Activated CD8-positive, alpha-beta T cell treated with anti-CD3 and anti-CD28 coated beads for 36 hours (primary cell): ENCODE measurements at places on chromosomes 13 and 19.

GRCh38 chr13:111611651-111612050 is 291.2 kb downstream of the TEX29 start:
- no peaks in the 10 kb centered on the region for H3K27me3 ChIP-seq
- H3K4me1 ChIP-seq: peaks cover 2% of the 10 kb centered on the region
- DNase-seq: no peak

- peaks cover 14% of the 10 kb centered on the region for H3K27me3 ChIP-seq
- DNase-seq: no peak
- no peak overlapping the region for H3K27ac ChIP-seq
- no peak overlapping the region for H3K4me3 ChIP-seq
- H3K36me3 ChIP-seq: no peaks in the 10 kb centered on the region
- H3K4me1 ChIP-seq: no peaks in the 10 kb centered on the region
Observed at GRCh38 chr13:78032132-78032531, 113.5 kb upstream of the EDNRB start.

DNA sequence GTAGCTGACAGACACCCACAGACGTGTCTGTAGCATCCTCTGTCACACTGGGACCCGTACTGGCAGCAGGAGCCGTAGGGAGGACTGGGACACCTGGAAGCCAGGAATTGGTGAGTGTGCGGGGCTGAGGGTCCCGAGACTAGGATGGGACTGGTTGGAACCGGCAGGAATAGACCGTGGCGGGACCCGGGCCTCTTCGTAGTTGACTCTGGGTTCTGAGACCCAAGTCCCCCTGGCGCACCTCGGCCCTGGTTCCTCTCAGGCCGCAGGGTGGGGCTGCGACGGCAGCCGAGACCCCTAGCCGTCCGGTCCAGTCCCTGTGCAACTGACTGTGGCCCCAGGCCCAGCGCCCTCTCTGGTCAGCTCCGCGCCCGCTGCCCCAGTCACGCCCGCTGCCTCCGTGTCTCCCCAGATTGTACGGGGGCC is 64.7 kb downstream of the ZNF823 start:
- peak overlapping the region; percentile 23 for H3K4me3 ChIP-seq
- no peak for DNase-seq
- no peak overlapping the region for H3K27ac ChIP-seq
- H3K4me1 ChIP-seq: peaks cover 10% of the 10 kb centered on the region

DNA sequence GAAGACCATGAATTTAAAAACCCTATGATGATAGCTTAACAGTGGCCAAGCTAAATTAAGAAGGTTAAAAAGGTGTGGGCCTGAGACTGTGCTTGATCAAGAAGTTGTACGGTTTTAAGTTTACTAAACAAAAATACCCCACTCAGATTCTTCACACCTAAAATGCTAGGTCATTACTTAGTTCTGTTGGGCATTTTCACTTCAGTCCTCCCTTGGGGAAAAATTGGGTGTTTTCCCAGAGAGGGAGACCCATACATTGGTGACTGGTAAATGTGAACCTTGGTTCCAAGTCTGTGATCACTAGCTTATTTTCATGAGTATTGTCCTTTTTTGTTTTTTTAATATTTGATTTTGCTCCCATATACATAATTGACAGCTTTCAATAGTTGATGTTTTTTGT is 44.4 kb downstream of the MTUS2 start:
- DNase-seq: no peak
- H3K27me3 ChIP-seq: peaks cover 2% of the 10 kb centered on the region
- H3K4me3 ChIP-seq: no peak overlapping the region
- no peaks in the 10 kb centered on the region for H3K4me1 ChIP-seq
- no peaks in the 10 kb centered on the region for H3K36me3 ChIP-seq
- H3K27ac ChIP-seq: no peak overlapping the region

DNA sequence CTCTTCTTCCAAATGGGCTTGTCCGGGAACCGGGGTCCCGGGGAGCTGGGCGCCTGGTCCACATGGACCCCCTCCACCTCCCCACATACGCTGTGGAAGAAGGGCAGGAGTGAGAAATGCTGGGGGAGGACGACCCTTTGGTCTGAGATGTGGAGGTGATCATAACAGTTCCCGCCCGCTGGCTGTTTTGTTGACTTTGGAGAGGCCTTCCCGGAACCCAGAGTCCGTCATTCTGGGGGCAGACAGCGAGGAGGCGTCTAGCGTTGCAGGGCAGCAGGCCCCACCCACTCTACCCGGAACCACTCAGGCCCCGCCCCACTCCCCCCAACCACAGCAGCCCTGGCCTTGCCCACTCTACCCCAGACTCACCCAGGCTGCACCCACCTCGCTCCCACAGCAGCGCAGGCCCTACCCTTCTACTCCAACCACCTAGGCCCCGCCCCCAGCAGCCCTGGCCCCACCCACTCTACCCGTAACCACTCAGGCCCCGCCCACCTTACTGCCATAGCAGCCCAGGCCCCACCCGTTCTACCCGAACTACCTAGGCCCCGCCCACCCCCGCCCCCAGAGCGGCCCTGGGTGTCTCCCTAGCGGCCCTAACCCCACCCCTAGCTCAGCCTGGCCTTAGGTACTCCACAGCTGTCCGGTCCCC is 7.1 kb downstream of the GPR108 start:
- no peaks in the 10 kb centered on the region for H3K27me3 ChIP-seq
- H3K4me1 ChIP-seq: peaks cover 4% of the 10 kb centered on the region
- peaks cover 22% of the 10 kb centered on the region for H3K36me3 ChIP-seq
- no peak overlapping the region for H3K27ac ChIP-seq
- DNase-seq: peak; percentile 82

- no peaks in the 10 kb centered on the region for H3K4me1 ChIP-seq
- H3K36me3 ChIP-seq: peaks cover 3% of the 10 kb centered on the region
- DNase-seq: no peak
- no peak overlapping the region for H3K27ac ChIP-seq
- no peak overlapping the region for H3K4me3 ChIP-seq
Observed at GRCh38 chr19:8097198-8097597, 44.6 kb downstream of the CCL25 start.

GRCh38 chr13:50839828-50840227 is 3.7 kb downstream of the DLEU7 start:
- no peak overlapping the region for H3K27ac ChIP-seq
- DNase-seq: no peak
- H3K4me3 ChIP-seq: no peak overlapping the region
- H3K27me3 ChIP-seq: peaks cover 10% of the 10 kb centered on the region
- H3K36me3 ChIP-seq: no peaks in the 10 kb centered on the region

DNA sequence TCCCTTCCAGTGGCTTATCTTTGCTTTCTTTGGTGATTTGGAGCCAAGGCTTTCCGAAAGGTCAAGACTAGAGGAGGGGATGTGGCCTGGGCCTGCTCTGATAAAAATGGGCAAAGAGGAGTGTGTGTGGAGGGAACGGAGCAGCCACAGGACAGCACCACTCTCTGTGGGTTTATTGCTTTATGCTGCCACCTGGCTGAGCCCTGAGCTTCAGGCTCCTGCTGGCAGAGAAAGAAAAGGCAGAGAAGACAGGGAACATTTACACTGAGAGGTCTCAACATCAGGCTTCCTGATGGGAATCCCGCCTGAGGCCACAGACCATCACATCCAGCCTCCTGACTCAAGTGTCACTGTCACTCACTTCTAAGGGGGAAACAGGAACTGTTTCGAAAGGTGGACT is 9.2 kb upstream of the GSX1 start:
- DNase-seq: no peak
- peaks cover 24% of the 10 kb centered on the region for H3K27me3 ChIP-seq
- no peak overlapping the region for H3K27ac ChIP-seq
- H3K4me3 ChIP-seq: no peak overlapping the region

DNA sequence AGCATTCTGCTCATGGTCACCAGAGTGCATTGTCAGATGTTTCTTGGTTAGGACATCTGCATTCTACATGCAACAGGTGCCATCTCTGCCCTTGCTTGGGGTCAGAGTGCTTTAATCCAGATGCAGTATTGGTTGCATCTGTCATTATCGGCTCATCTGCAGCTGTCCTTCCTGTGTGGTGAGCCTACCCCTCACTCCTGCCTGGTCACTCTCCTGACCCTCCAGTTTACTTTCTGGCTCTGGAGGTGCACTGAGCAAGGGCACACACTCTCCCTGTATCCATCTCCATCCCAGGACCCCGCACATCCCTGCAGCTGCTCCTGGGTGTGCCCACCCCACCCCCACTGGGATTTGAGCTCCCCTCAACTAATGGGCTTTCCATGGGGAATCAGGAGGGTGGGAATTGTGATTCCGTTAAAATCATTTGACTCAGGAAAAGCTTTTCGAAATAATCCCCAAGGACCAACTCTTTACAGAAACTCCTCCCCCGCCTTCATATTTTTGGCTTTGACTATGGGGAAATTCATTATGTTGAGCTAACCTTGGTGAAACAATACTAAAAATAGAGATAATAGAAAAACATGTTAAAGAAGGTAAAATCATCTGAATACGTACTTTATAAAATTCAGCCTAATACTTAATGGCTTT is 70.2 kb downstream of the COL4A2 start:
- DNase-seq: no peak
- H3K4me3 ChIP-seq: no peak overlapping the region
- no peak overlapping the region for H3K27ac ChIP-seq
- H3K36me3 ChIP-seq: no peaks in the 10 kb centered on the region

- H3K4me1 ChIP-seq: no peaks in the 10 kb centered on the region
- DNase-seq: no peak
- H3K4me3 ChIP-seq: no peak overlapping the region
- H3K36me3 ChIP-seq: no peaks in the 10 kb centered on the region
Observed at GRCh38 chr13:26476111-26476781, 81.2 kb upstream of the WASF3 start.

GRCh38 chr13:23654111-23655110 is 84.2 kb downstream of the TNFRSF19 start:
- H3K36me3 ChIP-seq: no peaks in the 10 kb centered on the region
- H3K27ac ChIP-seq: no peak overlapping the region
- DNase-seq: no peak
- peaks cover 16% of the 10 kb centered on the region for H3K27me3 ChIP-seq
- H3K4me1 ChIP-seq: peaks cover 4% of the 10 kb centered on the region
- no peak overlapping the region for H3K4me3 ChIP-seq

GRCh38 chr19:16262618-16263017 is 62.0 kb upstream of the KLF2 start:
- H3K4me3 ChIP-seq: no peak overlapping the region
- DNase-seq: no peak
- H3K27me3 ChIP-seq: peaks cover 16% of the 10 kb centered on the region
- no peaks in the 10 kb centered on the region for H3K36me3 ChIP-seq

DNA sequence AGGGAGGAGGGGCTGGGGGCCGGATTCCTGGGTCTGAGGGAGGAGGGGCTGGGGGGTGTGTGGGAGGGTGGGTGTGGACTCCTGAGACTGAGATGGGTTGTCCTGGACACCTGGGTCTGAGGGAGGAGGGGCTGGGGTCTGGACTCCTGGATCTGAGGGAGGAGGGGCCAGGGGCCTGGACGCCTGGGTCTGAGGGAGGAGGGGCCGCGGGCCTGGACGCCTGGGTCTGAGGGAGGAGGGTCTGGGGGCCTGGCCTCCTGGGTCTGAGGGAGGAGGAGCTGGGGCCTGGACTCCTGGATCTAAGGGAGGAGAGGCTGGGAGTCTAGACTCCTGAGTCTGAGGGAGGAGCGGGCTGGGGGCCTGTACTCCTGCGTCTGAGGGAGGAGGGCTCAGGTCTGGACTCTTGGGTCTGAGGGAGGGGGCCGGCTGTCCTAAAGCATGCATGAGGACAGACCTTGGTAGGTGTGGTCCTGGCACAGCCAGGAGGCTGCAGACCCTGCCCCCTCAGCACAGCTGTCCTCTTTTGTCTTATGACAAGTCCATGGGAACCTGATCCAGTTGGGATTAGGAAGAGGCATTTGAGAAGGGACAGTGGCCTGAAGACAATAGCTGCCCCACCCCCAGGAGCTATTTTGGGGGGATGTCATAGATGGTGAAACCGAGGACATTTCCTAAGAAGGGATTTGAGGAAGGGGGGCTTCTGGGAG is 1.3 kb downstream of the TNNT1 start:
- no peak overlapping the region for H3K4me3 ChIP-seq
- H3K27ac ChIP-seq: no peak overlapping the region
- no peak for DNase-seq

GRCh38 chr19:2788237-2788636 is 2.9 kb downstream of the THOP1 start:
- peaks cover 40% of the 10 kb centered on the region for H3K4me1 ChIP-seq
- no peak overlapping the region for H3K27ac ChIP-seq
- H3K36me3 ChIP-seq: peaks cover 38% of the 10 kb centered on the region
- H3K4me3 ChIP-seq: no peak overlapping the region

GRCh38 chr13:40963927-40964326 is 55.2 kb downstream of the ELF1 start:
- H3K27ac ChIP-seq: peak overlapping the region; percentile 64
- DNase-seq: no peak
- H3K27me3 ChIP-seq: no peaks in the 10 kb centered on the region

DNA sequence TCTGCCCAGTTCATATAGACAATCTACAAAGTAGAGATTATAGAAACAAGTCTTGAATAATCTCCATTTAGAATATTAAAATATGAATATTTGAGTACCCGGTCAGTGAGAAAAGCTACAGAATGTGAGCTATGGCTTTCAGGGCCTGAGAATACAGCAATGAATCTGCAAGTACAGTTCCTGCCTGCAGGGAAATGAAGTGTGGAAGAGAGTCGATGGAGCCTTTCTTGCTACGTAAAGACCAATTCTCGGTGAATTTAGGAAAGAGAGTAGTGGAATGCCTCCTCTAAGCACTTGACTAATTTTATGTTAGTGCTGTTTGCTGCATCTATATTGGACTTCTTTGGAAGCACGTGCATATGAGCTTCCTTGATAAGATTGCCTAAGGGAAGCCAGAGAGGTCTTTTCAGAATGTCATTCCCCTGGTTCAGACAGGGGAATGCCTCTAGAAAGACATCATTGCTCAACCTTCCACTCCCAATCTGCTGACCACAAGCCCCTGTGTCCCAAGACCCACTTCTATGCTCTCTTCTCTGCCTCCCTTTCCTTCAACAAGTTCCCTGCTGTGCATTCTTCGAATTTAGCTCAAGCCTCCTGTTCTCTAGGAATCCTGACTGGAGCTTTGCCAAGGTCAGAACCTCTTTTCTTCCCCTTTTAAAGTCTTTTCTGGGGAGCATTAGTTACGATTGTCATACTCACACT is 41.9 kb downstream of the GPC6 start:
- no peaks in the 10 kb centered on the region for H3K36me3 ChIP-seq
- no peaks in the 10 kb centered on the region for H3K4me1 ChIP-seq
- no peak overlapping the region for H3K27ac ChIP-seq

GRCh38 chr19:39083599-39083982 is 577 bp upstream of the ACP7 start:
- DNase-seq: no peak
- peaks cover 36% of the 10 kb centered on the region for H3K27me3 ChIP-seq
- H3K4me3 ChIP-seq: peak overlapping the region; percentile 62
- peaks cover 14% of the 10 kb centered on the region for H3K4me1 ChIP-seq

- H3K27me3 ChIP-seq: peaks cover 16% of the 10 kb centered on the region
- H3K27ac ChIP-seq: no peak overlapping the region
- H3K36me3 ChIP-seq: no peaks in the 10 kb centered on the region
- no peak overlapping the region for H3K4me3 ChIP-seq
Observed at GRCh38 chr13:43908156-43909126, 28.7 kb downstream of the LACC1 start.

- H3K27ac ChIP-seq: peak overlapping the region; percentile 69
- DNase-seq: peak; percentile 71
- peak overlapping the region; percentile 72 for H3K4me3 ChIP-seq
- H3K27me3 ChIP-seq: no peaks in the 10 kb centered on the region
Observed at GRCh38 chr19:14361824-14362223, 19.4 kb upstream of the ADGRE5 start.
